Activated naive CD4-positive, alpha-beta T cell treated with anti-CD3 and anti-CD28 coated beads for 36 hours (primary cell): ENCODE measurements at places on chromosomes 5 and 9.

DNA sequence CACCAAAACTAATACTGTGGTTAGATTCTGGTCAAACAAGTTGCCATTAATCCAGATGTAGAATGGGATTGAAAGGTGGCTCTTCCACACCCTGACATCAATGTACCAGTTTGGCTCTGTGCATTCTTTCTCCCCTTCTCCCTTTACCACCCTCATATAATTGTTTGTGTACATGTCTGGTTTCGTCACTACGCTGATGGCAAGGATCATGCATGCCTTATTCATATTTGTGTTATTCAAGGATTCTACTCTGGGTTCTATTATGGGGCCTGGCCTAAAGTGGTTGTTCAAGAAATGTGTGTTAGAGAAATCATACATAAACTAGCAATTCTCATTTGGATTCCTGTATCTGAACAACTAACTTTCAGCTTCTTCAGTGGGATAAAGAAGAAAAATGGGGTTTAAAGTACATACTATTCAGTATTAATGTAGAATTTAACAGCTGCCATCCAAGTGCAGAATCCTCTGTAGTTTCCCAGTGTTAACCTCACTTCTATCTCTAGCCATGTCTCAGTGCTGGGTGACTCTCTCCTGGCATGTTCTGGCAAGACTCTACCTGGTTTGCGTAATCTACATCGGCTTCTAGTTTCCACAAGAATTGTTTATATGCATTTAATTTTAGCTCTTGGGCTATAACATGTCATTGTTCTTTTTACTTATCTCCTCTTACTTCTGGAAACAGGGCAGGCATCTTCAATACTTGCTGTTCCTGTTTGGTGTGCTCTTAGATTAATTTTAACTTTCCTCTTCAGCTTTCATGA is 27.9 kb upstream of the CDKN2B start:
- DNase-seq = no peak

- DNase-seq = no peak
Observed at GRCh38 chr9:134055981-134056461, 11.8 kb downstream of the BRD3 start.

DNA sequence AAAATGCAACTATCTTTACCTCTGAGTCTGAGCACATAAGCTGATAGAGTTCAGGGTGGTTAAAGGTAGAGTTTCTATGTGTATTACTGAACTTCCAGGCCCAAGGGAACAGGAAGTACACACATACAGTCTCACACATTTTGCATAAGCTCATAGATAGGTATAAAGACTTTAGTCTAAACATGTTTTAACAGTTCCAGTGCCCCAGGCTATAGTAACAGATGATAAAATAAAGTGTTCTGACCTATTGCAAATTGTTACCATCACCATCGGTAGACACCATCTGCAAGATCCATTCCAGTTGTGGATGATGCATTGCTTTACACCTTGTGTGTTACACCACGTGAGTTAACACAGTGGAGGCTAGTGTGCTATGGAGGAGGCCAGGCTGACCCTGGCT is 95.8 kb downstream of the TMEM174 start:
- DNase-seq = no peak

GRCh38 chr5:14450018-14450524 is 131.5 kb upstream of the OTULINL start:
- DNase-seq = no peak

DNA sequence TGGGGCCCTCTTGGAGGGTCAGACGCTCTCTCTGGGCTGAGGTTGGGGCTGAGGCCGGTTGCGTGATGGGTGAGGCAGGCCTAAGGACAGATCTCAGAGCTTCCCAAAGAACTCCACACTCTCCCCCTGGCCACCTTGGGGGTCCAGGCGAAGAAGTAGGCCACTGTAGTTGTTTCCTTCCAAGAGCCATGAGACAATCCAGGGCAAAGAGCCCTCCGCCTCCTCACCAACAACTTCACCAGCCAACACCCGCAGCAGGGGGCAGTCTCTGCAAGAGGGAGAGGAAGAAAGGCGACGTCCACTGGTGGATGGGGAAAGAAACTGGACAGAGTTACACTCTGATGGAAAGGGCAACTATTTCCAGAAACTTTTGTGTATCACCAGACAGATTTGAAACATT is 10.7 kb downstream of the SLC35A4 start:
- peak; percentile 44 for DNase-seq

DNA sequence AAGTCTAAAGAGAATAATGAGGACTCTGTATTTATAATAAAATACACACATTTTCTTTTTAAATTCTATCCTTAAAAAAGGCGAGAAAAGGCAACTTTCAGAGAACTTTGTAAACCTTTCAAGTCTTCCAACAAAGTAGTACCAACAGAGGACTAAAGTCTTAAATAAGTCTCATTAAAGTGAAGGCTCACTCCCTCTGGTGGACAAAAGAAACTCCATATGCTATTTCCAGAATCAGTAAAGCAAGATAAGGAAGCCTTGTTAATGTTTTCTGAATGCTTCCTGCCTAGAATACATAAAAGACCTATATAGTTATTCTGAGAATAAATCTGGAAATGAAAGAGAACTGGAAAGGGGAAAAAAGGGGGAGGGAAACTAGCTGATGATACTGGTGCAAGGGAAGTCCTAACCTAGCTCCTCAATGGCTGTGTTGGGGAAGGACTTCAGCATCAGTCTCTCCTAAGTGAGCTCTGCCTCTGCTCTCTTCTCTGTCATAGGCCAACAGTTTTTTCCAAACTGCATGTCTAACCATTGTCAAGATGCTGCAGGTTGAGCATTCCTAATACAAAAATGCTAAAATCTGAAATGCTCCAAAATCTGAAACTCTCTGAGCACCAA is 7.2 kb downstream of the HMGCS1 start:
- DNase-seq = no peak

- no peak for DNase-seq
Observed at GRCh38 chr9:120960001-120960400, 33.4 kb upstream of the TRAF1 start.

DNA sequence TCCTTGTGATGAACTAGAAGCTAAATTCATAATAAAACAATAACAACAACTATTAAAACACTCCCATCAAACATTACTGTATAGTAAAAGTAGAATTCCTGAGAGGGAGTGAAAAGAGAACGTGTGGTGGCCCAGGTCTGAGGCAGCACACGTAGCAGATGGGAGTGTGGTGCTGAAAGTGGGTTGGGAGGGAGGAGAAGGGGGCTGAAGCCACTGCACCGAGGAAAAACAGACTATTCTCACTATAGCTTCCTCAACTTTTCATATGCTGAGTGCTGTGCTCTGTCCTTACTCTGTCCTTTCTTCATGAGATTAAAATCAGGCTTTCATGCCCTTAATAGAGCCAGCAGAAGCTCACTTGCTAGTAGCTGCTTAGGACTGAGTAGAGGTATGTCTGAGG is 170.9 kb downstream of the PCSK1 start:
- no peak for DNase-seq

DNA sequence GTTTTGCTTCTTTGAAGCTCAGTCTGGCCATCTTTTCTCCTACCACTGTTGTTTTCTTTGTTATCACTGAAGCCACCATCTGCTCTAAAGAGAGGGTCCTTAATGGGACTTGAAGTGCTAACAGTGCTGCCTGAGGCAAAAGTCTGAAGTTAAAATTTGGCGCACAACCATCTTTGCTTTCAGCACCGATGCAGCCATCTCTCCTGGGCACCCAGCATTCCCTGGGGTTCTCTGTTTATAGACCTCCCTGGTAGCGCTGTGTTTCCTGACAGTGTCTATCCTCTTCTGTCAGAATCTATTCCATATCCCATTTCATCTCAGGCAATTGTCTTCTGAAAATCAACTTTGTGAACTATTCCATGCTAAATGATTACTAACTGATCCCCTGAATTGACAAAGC is 491.5 kb upstream of the MPDZ start:
- no peak for DNase-seq

DNA sequence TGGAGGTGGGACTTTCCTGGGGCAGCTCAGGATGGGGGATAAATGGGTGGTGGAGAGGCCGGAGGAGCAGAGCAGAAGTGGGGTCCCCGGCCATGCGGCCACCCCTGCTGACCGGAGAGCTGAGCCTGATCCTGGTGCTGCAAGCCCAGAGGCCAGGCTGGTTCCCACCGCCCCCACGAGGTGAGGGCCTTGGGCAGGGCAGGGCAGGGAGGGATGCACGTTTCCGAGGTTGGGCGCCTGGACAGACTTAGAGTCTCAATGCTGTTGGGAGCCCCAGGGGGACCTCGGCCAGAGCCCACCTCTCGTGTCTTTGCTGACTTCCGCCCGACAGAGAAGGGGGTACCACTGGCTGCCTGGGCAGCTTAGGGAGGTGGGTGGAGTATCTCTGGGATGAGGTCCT is 5.5 kb downstream of the OBP2A start:
- DNase-seq = no peak

- peak; percentile 34 for DNase-seq
Observed at GRCh38 chr9:134399435-134400056, 73.3 kb downstream of the RXRA start.

DNA sequence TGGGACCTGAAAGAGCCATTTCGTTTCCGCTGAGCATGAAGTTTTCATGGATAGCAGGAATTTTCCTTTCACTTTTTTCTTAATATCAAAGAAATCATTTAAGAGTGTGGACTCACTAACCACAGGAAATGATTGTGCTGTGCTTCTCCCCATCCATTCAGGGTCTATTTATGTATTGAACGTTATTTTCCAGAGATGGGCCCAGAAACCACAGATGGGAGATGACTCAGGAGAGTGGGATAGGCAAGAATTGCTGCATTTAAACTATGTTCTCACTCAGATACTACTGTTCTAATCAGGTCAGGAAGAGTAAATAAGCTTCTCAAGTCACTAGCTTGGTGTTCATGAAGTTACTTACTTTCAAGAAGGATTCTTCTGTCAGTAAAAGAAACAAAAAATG is 763.8 kb downstream of the DTWD2 start:
- no peak for DNase-seq

DNA sequence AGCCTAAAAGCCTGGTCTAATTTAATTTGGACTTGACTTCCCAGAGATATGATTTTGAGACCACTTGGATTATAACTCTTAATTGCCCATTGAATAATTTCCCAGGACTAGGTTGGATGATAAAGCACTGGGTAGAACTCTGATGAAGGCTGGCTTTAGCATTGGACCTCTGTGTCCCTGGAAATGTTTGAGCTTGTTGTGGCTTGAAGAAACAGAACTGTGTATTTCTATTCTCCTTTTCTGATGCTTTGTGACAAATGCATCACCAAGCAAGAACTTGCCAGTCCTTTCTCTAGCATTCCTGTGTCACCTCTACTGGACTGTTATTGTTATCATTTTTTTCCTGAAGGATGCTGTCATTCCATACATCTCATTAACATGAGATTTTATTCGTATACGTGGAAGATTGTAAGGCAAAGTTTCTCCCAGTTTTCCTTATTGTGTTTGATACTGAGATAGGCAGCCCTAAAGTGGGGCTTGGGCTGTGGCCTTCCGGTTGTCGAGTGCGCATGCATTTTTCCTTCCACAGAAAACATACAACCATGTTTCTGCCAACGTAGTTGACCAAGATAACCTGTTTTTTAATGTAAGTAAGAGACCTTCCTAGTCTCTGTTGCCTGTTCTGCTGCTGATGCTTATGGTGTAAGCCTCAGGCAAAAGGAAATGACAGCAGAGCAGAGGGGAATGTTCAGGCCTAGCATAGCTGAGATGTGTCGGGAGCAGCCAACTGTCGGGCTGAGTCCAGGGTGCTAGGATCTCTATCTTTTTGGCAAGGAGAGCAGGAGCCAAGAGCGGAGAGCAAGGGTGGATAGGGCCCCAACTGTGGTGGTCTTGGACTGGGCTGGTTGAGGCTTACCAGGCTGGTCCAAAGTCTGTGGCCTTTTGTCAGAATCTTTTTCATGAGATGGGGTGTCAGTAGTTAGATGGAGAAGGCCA is 2.3 kb downstream of the NTRK2 start:
- DNase-seq = no peak

GRCh38 chr5:115147052-115147451 is 22.7 kb downstream of the TRIM36 start:
- no peak for DNase-seq

- DNase-seq = peak; percentile 44
Observed at GRCh38 chr5:66209350-66209749, 65.2 kb downstream of the SREK1 start.

- no peak for DNase-seq
Observed at GRCh38 chr5:55072666-55073065, 29.8 kb upstream of the GZMA start.

DNA sequence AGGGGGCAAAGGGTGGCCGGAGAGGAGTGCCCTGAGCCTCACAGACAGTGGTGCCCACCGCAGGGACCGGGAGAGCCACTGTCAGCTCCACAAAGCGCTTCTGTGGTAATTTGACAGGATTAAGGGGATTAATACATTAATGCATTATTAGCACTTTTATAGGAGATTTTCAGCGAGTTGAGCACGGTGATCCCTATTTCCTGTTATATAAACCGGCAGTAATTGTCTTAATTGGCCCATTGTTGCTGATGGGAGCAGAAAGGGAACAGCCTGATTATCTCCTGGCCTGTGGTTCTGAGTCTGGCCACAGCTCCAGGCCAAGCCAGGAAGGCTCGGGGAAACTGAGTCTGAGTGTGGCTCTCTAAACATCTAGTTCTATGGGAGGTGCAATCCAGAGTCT is 423.6 kb downstream of the CDK5RAP2 start:
- DNase-seq = no peak

DNA sequence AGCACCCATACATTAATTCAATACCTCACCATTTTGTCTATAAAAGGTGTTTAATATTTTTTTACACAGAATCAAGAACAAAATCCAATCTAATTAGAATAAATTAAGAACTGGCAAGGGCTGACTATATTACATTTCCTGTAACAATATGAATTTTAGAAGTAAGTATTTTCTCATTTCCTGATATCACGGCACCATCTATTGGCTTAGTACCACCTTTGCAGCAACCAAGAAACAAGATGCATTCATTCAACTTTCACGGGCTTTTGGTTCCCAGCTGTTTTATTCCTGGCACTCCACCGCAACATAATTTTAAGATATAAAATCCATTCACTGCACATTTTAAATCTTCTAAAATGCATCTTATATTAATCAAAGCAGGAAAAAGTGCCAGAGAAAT is 20.6 kb downstream of the PSMB7 start:
- no peak for DNase-seq

GRCh38 chr9:135308821-135309762 is 170.5 kb upstream of the PPP1R26 start:
- no peak for DNase-seq

DNA sequence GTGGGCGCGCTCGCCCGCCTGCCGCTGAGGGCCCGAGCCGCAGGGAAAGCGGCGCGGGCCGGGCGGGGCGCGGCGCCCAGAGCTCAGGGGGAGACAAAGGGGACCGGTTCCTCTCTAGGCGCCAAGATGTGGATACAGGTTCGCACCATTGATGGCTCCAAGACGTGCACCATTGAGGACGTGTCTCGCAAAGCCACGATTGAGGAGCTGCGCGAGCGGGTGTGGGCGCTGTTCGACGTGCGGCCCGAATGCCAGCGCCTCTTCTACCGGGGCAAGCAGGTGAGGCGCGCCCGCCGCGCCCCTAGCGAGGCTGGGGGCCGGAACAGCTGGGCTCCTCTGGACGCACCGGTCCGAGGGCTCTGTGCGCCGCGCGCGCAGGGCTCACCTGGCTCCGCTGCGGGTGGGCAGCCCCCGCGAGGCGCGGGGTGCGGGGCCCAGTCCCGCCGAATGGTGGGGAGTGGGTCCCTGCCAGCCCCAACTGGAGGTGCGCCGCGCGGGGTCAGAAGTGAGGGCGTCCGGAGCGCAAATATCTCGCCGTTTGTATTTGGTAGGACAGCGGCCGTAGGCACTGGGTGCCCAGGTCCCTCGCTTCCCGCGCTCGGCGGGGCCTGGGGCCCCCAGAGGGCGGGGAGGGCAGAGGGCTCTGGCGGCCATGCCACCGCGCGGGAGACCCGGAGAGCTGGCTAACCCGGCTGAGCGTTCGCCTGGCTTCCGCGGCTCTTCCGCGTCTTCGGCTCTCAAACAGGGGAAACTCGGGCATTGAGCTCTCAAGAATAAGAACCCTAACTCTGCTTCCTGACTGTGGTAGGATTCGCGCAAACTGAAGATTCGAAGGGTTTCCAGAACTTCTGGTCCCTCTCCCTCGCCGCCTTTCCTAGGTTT is 607 bp downstream of the UHRF2 start:
- peak; percentile 52 for DNase-seq
